ENCODE measurements at places on chromosomes 1 and 21.
A peak's percentile ranks its signal among the peaks of the same experiment; 100 is the strongest.

DNA sequence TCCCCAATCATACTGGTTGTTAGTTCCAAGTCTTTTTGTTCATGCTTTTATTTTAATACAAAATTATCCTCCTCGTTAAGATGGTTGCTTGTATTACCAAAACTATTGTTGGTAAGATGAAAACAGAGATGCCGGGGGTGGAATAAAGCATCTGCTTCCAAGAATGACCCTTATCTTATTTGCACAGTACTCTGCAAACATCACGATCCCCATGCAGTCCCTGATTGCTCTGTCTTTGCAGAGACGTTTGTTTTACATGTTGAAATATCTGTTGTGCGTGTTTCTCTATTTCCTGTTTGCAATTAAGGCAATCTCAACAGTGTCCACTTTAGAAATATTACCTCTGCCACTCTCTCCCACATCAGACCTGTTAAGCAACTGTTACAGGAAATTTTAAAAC lies 141.3 kb upstream of the NCAM2 start:
- no peak for DNase-seq

GRCh38 chr1:82858031-82858430 lies 1057.3 kb downstream of the ADGRL2 start:
- no peak for DNase-seq

DNA sequence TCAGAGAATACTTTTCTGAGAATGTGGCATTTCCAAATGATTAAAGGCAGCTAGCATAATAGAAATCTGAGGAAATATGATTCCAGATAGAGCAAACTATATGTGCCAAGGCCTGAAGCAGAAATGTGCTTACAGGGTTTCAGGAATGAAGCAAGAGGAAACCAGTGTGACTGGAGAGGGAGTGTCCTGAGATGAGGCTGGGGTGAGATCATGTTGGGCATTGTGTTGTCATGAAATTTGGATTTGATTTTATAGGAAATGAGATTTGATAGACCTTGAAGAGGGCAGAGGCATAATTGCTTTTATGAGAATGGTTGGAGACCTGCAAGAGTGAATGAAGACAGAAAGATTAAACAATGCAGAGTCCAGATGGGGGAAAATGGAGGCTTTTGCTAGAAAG lies 338.1 kb upstream of the SNX7 start:
- DNase-seq: no peak

DNA sequence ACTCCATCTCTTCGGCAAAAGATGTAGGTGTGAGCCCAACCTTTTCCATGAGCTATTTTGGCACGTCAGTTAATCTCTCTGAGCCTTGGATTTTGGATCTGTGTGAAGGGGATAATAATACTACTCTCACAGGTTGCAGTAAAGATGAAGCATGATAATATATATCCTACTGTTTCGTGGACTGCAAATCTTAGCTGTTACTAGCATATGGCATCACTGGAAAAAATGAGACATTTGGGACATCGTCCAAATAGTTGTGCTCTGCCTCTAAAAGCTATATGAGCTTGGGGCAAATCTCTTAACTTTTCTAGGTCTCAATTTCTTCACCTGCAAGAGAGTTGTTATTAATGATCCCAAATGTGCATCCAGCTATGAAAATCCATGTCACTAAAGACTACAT lies 147.4 kb upstream of the ZRANB2 start:
- no peak for DNase-seq

DNA sequence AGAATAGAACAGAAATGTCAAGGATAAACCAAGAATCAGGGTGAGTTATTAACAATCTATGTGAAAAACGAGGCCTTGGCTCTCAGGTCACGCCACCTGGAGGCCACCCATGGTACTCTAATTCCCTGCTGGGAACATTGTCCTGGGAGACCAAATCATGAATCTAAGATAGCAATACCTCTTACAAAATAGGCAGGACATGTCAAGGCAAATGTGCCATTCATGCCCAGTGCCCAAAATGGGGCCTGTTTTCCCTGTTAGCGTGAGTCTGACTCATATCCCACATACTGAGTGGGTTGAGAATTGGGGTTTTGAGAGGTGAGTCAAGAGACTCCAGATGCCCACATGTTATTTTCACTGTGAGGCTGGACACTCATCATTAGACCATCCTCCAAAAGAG lies 380.8 kb downstream of the HHIPL2 start:
- DNase-seq: peak; percentile 38

DNA sequence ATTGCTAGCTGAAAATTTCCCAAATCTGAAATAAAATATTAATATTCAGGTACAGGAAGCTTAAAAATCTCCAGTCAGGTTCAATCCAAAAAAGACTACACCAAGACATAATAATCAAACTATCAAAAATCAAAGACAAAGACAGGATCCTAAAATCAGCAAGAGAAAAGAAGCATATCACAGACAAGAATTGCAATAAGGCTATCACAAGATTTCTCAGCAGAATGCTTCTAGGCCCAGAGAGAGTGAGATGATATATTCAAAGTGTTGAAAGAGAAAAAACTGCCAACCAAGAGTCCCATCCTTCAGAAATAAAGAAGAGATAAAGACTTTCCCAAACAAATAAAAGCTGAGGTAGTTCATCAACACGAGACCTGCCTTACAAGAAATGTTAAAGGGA lies 5.0 kb upstream of the SELP start:
- no peak for DNase-seq

DNA sequence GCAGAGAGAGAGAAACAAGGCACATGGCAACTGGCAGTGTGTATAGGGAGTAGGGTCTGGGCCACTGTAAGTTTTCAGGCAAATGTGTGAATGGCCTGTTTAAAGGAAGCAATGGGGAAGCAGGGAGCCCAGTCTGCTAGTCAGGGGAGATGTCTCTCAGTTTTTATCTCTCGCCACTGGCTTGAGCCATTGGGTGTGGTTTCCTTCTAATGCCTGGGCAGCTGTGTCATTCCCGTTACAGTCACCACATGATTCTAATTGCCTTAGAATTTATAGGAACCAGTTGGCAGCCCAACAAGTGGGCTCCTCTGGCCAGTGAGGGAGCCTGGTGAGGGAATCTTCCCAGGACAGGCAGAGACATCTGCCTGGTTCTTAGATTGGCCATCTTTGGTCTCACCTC lies 182.4 kb downstream of the DISC1 start:
- DNase-seq: no peak

DNA sequence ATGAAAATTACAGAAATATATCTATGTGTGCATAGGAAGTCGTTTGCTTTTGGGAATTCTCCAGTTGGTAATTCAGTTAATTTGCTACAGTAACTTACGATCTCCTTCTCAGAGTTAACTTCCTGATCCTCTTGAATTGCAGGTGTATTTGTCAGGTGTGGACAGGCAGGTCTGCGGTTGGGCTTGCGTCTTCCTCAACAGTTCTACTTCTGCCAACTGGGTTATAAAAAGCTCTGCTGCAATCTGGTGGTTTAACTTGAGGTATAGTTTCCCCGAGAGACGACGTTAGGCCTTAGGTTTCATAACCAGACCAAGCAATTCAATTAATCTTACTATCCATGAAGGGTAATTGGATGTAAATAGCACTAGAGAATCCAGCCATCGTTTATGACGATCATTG lies 88.2 kb downstream of the GABPA start:
- no peak for DNase-seq

- no peak for DNase-seq
These were observed 54.2 kb downstream of the SLC2A1 start for GRCh38 chr1:42904434-42904833.

GRCh38 chr1:159945483-159946241 lies at the start of gene IGSF9:
TSS of gene IGSF9 (minus strand) at chr1:159945613. CDS start at chr1:159943454, 2,159 bp downstream.
- peak; percentile 99 for DNase-seq

DNA sequence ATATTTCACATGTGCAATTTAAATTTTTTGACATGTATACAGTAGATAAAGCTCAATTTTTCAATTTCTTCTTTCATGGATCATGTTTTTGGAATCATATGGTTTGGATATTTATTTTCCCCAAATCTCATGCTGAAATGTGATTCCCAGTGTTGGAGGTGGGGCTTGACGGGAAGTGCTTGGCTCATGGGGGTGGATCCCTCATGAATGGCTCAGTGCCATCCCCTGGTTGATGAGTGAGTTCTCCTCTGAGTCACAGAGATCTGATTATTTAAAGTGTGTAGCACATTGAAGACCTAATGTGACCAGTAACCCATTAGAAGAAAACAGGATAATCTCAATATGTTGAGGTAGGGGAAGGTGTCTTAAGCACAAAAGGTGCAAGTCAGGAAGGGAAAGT lies 9.1 kb upstream of the IFI16 start:
- DNase-seq: peak; percentile 59

GRCh38 chr1:157584503-157584902 lies 13.4 kb downstream of the FCRL4 start:
- DNase-seq: no peak

DNA sequence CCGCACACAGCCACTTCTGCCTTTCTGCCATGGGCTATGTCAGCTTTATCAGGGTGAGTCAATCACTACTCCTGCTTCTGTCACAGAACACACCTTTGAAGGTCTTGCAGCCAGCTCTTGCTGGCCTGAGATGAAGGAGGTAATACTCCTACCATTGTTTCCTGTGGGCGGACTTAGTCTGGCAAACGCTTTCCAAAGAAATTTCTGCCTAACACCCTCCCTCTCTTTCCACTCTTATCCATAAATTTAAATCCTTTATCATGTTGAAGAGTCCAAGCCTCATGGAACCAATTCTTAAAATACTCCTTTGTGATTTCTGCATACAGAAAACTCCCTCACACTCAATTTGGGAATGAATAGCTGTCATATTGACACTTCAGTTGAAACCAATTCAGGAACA lies 633.1 kb upstream of the CHRM3 start:
- peak; percentile 35 for DNase-seq

- no peak for DNase-seq
These were observed 632 bp upstream of the OR13G1 start for GRCh38 chr1:247680171-247680570.
